IMR-90 (cell line): ENCODE measurements at places on chromosomes 4 and X. TPM values are rescaled to one million over a fixed set of nuclear protein-coding genes. Genes with fewer than 3 reads are reported as not detected.

Gene KLHL34
- not detected in 2 replicates for total RNA-seq

Gene PNMA3
- total RNA-seq: not detected in 2 replicates

Gene ZNF711
- 2.3 and 3.9 TPM in 2 replicates for total RNA-seq

Gene DCAF12L2
- not detected in 2 replicates for total RNA-seq

Gene HS3ST1
- not detected in 2 replicates for total RNA-seq

Gene MAGEB2
- total RNA-seq: not detected in 2 replicates

Gene NXF2B
- total RNA-seq: not detected in 2 replicates

Gene TMLHE
- 14.2 and 20.4 TPM in 2 replicates for total RNA-seq

Gene RNF128
- 4.8 and 6.4 TPM in 2 replicates for total RNA-seq

Gene TMPRSS11D
- not detected in 2 replicates for total RNA-seq

Gene TEX13D
- total RNA-seq: not detected in 2 replicates

Gene IL13RA2
- under 0.01 and 0.28 TPM in 2 replicates for total RNA-seq

Gene ENPEP
- total RNA-seq: 0.18 and 0.28 TPM in 2 replicates

Gene ANXA3
- total RNA-seq: 5.0 and 5.3 TPM in 2 replicates

- H3K27ac ChIP-seq: no peak overlapping the region
- H3K27me3 ChIP-seq: peaks cover 2% of the 10 kb centered on the region
- DNase-seq: no peak
These were observed 13.4 kb upstream of the NHS start for GRCh38 chrX:17361620-17362019.

- no peak overlapping the region for H3K27ac ChIP-seq
- H3K4me1 ChIP-seq: peaks cover 2% of the 10 kb centered on the region; the same call in 1 of the 2 replicates
- H3K4me3 ChIP-seq: no peak overlapping the region
- DNase-seq: peak; percentile 83
- H3K27me3 ChIP-seq: no peaks in the 10 kb centered on the region
These were observed 23.3 kb downstream of the CAMK2D start for GRCh38 chr4:113738251-113738650.

- no peaks in the 10 kb centered on the region for H3K27me3 ChIP-seq
- H3K4me3 ChIP-seq: no peak overlapping the region
- H3K36me3 ChIP-seq: peaks cover 48% of the 10 kb centered on the region
- peak; percentile 34 for DNase-seq
- peak overlapping the region; percentile 52; the same call in 1 of the 2 replicates for H3K27ac ChIP-seq
These were observed 50.3 kb downstream of the NELFA start for GRCh38 chr4:1958276-1959103.

DNA sequence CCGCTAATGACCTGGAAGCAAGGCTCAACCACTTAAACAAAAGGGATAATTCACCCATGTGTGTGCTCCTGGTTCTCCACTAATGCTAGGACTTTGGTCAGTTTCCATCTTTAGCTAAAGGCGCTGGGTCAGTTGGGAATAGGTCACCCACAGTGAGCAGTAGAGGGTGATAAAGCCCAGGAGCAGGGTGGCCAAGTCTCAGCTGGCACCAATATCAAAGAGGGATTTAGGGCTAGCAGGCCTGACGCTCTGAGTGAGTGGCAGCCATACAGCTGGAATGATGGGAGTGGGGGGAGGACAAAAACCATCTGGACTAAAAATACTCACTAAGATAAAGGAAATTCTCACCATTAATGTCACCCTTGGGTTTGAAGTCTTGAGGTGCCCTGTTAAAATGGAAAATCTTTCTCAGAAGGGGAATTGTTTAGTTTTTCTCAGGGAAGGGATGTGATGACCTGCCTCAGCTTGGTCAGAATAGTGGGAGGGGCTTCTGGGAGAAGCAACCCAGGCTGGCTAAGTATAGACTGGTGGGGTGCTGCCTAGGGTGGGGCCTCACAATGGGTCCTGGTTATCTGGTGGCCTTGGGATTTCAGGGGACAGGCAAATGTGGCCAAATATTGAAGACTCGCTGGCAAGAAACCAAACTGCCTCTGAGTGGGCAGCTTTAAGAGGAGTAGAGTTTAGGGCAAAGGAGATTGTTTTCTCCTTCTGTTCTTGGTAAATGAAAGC lies 47.1 kb downstream of the TSC22D3 start:
- peaks cover 4% of the 10 kb centered on the region for H3K27me3 ChIP-seq
- H3K4me1 ChIP-seq: peaks cover 7% of the 10 kb centered on the region
- no peak overlapping the region for H3K4me3 ChIP-seq
- H3K27ac ChIP-seq: no peak overlapping the region

DNA sequence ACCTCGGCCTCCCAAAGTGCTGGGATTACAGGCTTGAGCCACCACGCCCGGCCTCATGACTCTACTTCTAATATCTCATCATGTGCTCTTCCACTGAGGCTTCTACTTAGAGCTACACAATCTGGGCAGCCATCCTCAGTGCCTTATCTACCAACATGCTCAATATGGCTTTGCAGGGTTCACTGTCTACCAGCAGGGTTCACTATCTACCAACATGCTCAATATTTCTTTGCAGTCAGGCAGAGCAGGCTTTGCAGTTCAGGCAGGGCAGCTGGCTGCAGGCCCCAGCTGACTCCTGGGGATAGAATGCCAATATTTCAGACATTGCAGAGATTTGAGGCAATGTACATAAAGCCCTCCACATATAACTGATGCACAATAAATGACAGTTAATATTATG lies 47.5 kb downstream of the PKD2 start:
- no peak overlapping the region for H3K27ac ChIP-seq
- peak; percentile 72 for DNase-seq

GRCh38 chrX:150854856-150855255 lies 43.6 kb downstream of the CD99L2 start:
- H3K36me3 ChIP-seq: no peaks in the 10 kb centered on the region
- DNase-seq: no peak
- no peak overlapping the region for H3K4me3 ChIP-seq
- H3K4me1 ChIP-seq: no peaks in the 10 kb centered on the region

- H3K27ac ChIP-seq: no peak overlapping the region
- H3K4me3 ChIP-seq: no peak overlapping the region
- H3K36me3 ChIP-seq: no peaks in the 10 kb centered on the region
- H3K4me1 ChIP-seq: no peaks in the 10 kb centered on the region
These were observed 16.5 kb upstream of the RHOH start for GRCh38 chr4:40180356-40180755.

- H3K4me3 ChIP-seq: no peak overlapping the region
- H3K27ac ChIP-seq: no peak overlapping the region
- no peaks in the 10 kb centered on the region for H3K4me1 ChIP-seq
These were observed 18.2 kb downstream of the GPRASP1 start for GRCh38 chrX:102669526-102669925.

GRCh38 chrX:3263681-3264126 lies 82.7 kb downstream of the MXRA5 start:
- peak overlapping the region; percentile 32 for H3K27ac ChIP-seq
- H3K27me3 ChIP-seq: no peaks in the 10 kb centered on the region
- H3K4me3 ChIP-seq: no peak overlapping the region
- peak; percentile 33 for DNase-seq

GRCh38 chr4:6493658-6494304 lies 21.4 kb upstream of the PPP2R2C start:
- H3K36me3 ChIP-seq: no peaks in the 10 kb centered on the region
- no peak overlapping the region for H3K27ac ChIP-seq
- peak; percentile 3 for DNase-seq
- peaks cover 5% of the 10 kb centered on the region; the same call in 1 of the 2 replicates for H3K27me3 ChIP-seq
- no peaks in the 10 kb centered on the region for H3K4me1 ChIP-seq

GRCh38 chrX:31199056-31199839 lies 127.4 kb upstream of the FTHL17 start:
- H3K27ac ChIP-seq: no peak overlapping the region
- H3K4me1 ChIP-seq: no peaks in the 10 kb centered on the region
- H3K36me3 ChIP-seq: no peaks in the 10 kb centered on the region
- H3K27me3 ChIP-seq: no peaks in the 10 kb centered on the region

DNA sequence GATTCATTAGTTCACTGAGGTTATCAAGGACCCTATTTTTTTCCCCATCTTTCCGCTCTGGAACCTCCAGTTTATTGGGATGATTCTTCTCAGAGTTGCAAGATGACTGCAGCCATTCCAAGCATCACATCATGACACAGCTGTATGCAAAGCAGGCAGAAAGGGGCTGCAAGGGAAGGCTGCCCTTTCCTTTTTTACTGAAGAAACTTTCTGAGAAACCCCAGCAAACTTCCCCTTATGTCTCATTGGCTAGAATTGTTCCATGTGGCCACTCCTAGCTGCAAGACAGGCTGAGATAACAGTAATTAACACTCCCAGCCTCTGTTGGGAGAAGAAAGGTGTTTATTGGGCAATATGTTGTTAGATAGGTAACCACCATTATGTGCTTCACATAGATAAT lies 102.6 kb downstream of the SATL1 start:
- no peak overlapping the region for H3K27ac ChIP-seq
- H3K27me3 ChIP-seq: no peaks in the 10 kb centered on the region
- no peak for DNase-seq
- H3K36me3 ChIP-seq: no peaks in the 10 kb centered on the region
- H3K4me1 ChIP-seq: no peaks in the 10 kb centered on the region

- H3K27ac ChIP-seq: no peak overlapping the region
- DNase-seq: no peak
- H3K4me1 ChIP-seq: peaks cover 4% of the 10 kb centered on the region
These were observed 58.5 kb upstream of the ARSJ start for GRCh38 chr4:114037988-114038387.

DNA sequence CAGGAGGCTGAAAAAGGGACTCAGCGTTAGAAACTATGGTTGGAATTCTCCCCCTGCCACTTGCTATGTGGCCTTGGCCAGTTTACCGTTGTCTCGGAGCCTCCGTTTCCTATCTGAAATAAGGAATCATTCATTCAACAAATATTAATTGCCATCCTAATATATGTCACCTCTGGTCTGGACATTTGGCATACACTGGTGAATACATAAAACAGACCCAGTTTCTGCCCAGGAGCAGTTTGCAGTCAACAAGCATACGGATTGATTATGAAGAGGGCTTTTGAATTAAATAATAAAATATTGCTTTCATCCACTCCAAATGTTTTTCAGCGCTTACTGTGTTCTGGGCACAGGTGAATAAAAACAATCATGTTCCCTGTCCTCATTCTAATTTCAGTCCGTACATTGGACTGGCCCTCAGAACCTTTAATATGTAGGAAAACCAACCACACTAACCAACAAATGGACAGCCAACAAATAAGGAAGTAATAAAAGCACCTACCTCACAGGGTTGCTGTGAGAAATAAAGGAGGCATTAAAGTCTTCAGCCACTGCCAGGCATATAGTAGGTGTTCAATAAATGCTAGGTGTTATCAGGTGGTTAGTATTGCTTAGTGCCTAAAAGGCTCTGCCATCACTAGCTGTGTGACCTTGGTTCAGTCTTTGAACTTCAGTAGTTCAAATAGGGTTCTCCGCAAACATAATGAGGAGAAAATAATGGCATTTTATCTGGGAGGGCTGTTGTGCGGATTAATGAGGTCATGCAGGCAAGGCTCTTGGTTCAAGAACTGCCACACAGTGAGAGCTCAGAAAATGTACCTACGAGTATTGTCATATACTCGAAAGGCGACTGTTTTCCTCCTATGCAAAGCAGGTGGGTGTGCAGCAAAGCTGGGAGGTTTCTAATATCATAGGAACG lies 7.3 kb upstream of the GSX2 start:
- no peaks in the 10 kb centered on the region for H3K36me3 ChIP-seq
- no peaks in the 10 kb centered on the region for H3K4me1 ChIP-seq
- H3K27me3 ChIP-seq: peaks cover 13% of the 10 kb centered on the region
- H3K4me3 ChIP-seq: peak overlapping the region; percentile 49

- H3K27me3 ChIP-seq: no peaks in the 10 kb centered on the region
- no peaks in the 10 kb centered on the region for H3K4me1 ChIP-seq
- no peak for DNase-seq
- H3K4me3 ChIP-seq: no peak overlapping the region
These were observed 114.1 kb downstream of the GLUD2 start for GRCh38 chrX:121161501-121161933.

- no peak overlapping the region for H3K4me3 ChIP-seq
- DNase-seq: no peak
- peaks cover 11% of the 10 kb centered on the region for H3K27me3 ChIP-seq
- no peaks in the 10 kb centered on the region for H3K36me3 ChIP-seq
- H3K27ac ChIP-seq: no peak overlapping the region
These were observed 98.3 kb downstream of the SORBS2 start for GRCh38 chr4:185713731-185714130.

DNA sequence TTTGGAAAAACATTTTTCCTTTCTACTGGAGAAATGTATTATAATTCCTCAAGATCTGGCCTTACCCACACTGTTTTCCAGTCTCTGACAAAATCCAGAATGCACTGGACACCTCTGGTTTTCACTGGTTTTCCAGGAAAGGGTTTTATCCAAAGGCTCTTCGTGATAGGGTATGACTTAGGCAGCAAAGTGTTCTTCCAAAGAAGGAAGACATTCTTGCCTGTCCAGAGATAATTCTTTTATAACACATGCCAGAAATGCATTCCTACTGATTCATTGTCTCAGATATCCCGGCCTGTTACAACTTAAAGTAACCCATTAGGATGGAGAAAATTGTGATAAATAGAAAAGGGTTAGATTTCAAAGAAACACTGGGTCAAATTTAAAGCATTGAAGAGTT lies 2343.1 kb downstream of the PCDH7 start:
- H3K4me3 ChIP-seq: no peak overlapping the region
- H3K4me1 ChIP-seq: no peaks in the 10 kb centered on the region
- H3K27me3 ChIP-seq: no peaks in the 10 kb centered on the region

GRCh38 chrX:107827030-107827831 lies 1.6 kb downstream of the MID2 start:
- peak overlapping the region; percentile 43 for H3K4me3 ChIP-seq
- peak; percentile 42 for DNase-seq
- H3K27ac ChIP-seq: no peak overlapping the region
- H3K36me3 ChIP-seq: no peaks in the 10 kb centered on the region

- H3K4me1 ChIP-seq: no peaks in the 10 kb centered on the region
- no peaks in the 10 kb centered on the region for H3K36me3 ChIP-seq
- no peak overlapping the region for H3K4me3 ChIP-seq
- H3K27ac ChIP-seq: no peak overlapping the region
These were observed 45.6 kb downstream of the RAP2C start for GRCh38 chrX:132173647-132174046.

- H3K27me3 ChIP-seq: no peaks in the 10 kb centered on the region
- DNase-seq: no peak
- H3K4me3 ChIP-seq: no peak overlapping the region
- H3K27ac ChIP-seq: no peak overlapping the region
- H3K4me1 ChIP-seq: peaks cover 16% of the 10 kb centered on the region
These were observed 16.1 kb downstream of the BCOR start for GRCh38 chrX:40081679-40082068.

DNA sequence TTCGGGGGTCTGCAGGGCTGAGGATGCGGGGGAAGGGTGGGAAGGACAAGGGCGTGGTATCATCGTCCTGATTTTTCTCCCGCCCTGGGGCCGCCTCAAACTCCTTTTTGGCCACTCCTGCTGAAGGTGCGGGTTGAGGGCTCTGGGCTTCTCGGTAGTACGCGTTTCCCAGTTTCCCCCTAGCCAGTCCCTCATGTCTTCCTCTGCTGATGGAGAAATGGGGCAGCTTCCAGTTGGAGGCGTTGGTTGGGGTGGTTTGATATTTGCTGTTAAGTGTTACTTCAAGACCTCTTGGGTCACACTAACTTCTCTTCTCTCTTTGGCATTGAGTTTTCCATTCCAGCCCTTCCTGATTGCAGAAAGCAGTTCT lies 482 bp downstream of the GSTCD start:
- peak overlapping the region; percentile 41; the same call in 1 of the 2 replicates for H3K27ac ChIP-seq
- H3K27me3 ChIP-seq: no peaks in the 10 kb centered on the region
- H3K4me1 ChIP-seq: no peaks in the 10 kb centered on the region
- H3K36me3 ChIP-seq: peaks cover 2% of the 10 kb centered on the region; the same call in 1 of the 2 replicates

- no peaks in the 10 kb centered on the region for H3K27me3 ChIP-seq
- H3K36me3 ChIP-seq: no peaks in the 10 kb centered on the region
- no peak overlapping the region for H3K27ac ChIP-seq
- no peak for DNase-seq
- H3K4me3 ChIP-seq: no peak overlapping the region
These were observed 213.6 kb downstream of the FBXO8 start for GRCh38 chr4:174069848-174070330.
